Activated CD4-positive, alpha-beta T cell treated with anti-CD3 and anti-CD28 coated beads for 36 hours (primary cell): ENCODE measurements at places on chromosomes 7 and 10.

DNA sequence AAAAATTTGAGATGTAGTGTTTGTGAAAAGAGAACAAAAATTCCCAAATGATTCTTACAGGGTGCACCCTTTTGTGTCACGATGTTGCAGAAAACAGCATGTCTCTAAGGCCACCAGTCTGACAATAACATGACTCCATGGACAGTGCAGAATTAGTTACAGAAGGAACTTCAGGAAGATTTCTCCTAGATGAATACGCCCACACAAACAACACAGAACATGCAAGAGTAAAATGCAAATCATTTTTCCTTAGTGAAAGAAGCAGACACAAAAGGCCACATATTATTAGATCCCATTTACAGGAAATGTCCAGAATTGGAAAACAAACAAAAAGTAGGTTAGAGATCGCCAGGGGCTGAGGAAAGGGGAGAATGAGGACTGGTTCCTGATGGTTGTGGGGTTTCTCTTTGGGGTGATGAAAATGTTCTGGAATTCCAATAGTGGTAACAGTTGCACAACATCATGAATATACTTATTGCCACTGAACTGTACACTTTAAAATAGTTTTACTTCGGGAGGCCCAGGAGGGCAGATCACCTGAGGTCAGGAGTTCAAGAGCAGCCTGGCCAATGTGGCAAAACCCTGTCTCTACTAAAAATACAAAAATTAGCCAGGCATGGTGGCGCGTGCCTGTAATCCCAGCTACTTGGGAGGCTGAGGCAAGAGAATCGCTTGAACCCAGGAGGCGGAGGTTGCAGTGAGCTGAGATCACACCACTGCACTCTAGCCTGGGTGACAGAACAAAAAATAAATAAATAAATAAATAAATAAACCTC, 10.2 kb downstream of the ZC3HAV1 start:
- DNase-seq: no peak

- DNase-seq: no peak
Observed at GRCh38 chr10:116784035-116784434, 41.7 kb upstream of the HSPA12A start.

DNA sequence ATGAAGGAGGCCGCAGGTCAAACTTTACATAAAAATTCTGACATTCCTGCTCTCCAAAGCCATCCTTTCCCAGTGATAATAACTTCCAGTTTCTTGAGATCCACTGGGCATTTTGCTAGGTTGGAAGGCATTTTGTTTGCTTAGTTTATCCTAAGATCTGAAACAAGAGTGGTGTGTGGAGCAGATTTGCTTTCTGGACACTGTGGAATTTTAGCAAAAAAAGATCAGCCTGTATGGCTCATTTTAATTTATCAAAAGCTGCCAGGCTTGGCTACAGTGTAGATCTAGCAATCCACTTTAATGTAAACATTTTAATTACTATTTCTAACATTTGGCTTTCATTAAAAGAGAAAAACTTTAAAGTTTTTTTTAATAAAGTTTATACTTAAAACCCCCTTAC, 124.8 kb downstream of the SAMD9 start:
- no peak for DNase-seq

DNA sequence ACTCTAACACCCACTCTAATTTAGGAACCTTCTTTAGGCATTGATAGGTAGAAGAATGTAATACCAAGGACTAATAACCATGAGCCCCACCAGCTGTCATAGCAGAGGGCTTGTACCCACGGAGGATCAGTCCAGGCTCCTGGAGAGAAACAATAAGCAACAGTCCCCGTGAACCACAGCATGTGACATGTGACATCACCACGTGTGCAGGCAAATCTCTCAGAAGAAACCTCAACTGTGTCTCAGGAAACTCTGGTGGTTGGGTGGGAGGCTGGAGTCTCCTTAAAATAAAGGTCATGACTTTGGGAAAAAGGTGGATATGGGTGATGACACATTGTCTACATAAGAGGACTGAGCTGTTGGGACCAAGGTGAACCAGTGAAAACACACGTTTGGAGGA, 653.9 kb upstream of the FOXK1 start:
- no peak for DNase-seq

- DNase-seq: no peak
Observed at GRCh38 chr10:8045726-8046494, 8.6 kb upstream of the GATA3 start.

DNA sequence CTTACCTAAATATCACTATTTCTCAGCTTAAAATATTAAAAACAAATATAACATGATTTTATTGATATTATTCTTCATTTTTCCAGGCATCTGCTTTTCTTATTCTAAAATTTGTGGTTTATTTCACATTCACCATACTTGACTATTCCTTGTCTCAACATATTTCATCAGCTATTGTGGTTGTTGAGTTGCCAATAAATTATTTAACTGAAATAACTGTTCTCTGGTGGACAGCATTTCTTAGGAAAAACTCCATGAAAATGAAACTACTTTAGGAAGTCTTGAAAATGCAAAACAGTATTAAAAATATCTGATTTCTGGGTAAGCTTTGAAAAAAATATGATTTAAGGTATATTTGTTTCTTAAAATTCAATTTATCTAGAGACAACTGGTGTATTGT, 122.9 kb upstream of the SEMA3A start:
- no peak for DNase-seq

- no peak for DNase-seq
Observed at GRCh38 chr7:101555269-101555920, 73.7 kb downstream of the MYL10 start.

GRCh38 chr10:47276576-47277351, 23.2 kb upstream of the GDF10 start:
- DNase-seq: no peak

DNA sequence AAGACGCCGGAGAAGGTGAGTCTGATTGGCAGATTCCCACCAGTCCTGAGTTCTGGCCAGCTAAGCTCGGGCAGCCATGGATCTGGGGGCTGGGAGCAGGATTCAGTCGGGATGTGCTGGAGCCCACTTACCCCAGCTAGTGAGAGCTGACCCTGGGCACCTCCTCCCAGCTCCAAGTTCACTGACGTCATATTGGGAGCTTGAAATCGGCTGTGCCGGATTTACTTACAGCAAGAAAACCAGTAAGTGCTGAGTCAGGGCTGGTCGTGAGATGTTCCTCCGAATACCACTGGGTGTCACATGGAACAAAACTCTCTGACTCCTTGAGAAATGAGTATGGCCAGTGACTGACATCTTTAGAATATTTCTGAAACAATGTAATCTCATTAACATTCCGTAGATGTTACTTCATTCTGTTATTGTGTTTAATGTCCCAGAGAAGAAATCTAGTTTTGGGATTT, 621.2 kb downstream of the SDK1 start:
- peak; percentile 18 for DNase-seq

GRCh38 chr10:82692458-82692857, 817.5 kb downstream of the NRG3 start:
- DNase-seq: no peak

GRCh38 chr7:115825456-115826115, 205.0 kb downstream of the TFEC start:
- DNase-seq: no peak

DNA sequence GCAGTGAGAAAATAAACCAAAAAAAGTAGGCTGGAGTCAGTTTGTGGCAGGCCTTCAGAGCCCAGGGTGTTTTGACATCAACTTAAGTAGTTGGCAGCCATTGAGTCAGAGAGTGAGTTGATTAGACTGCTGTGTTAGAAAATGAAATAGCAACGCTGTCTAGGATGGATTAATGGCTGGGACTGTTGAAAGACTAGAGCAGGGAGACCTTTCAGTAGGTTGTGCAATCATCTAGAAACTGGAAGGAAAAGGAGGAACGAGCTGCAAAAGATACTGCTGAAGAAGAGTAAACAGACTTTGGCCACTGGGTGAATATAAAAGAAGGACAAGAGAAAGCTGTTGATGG, 28.6 kb upstream of the TRIL start:
- DNase-seq: no peak

DNA sequence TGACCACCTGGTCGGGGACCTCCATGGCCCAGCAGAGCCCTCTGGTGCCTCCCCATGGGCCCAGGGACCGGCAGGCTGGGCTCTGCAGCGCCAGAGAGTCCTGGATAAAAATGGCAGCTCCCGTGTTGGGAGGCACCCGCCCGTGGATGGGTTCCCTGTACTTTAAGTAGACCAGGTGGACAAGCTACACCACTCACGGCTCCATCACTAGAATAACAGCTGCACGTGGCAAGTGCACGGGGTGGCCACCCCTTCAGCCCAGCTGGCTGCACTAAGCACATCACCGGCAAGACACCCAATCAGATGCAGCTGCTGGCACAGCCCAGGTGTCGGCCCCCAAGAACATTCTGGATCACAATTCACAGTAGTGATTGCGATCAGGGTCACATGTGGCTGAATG, 69.8 kb downstream of the DIP2C start:
- DNase-seq: no peak

DNA sequence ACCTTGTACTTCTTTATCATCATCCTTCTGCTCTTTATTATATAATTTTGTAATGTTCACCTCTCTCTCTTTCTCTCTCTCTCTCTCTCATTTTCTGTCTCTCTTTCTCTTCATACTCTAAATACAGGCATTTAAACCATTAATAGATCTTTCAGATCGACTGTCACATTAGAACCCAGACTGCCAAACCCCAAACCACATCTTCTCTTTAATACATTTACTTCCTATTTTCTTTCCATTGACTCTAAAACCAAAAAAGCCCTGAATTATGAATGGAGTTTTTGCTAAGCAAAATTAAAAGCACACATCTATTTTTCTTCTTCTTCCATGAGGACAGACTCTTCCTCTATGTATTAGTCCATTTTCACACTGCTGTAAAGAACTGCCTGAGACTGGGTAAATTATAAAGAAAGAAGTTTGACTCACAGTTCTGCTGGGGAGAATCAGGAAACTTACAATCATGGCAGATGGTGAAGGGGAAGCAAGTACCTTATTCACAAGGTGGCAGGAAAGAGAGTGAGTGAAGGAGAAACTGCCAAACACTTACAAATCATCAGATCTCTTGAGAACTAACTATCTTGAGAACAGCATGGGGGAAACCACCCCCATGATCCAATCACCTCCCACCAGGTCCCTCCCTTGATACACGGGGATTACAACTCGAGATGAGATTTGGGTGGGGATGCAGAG, 272.7 kb upstream of the MGMT start:
- no peak for DNase-seq

DNA sequence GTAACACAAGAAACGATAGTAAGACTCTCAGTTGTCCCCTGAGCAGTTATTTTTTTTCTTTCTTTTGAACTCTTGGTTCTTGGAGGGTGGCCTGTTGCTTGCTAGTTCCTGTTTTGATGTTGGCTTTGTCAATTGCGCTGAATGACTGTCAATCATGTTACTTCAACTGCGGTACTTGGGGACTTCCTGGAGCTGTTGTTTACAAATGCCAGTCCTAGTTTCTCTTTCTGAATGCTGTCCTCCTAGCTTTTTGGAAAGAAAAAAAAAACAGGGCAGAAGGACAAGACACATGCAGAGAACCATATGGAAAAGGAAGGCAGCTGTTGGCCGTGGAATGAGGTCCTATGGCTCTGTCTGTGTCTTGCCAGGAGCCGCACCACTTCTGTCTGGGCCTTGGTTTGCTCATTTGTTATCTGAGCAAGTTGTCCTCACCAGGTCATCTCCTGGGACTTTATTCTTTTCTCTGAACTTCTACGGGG, 7.0 kb upstream of the PDCD4 start:
- peak; percentile 65 for DNase-seq

DNA sequence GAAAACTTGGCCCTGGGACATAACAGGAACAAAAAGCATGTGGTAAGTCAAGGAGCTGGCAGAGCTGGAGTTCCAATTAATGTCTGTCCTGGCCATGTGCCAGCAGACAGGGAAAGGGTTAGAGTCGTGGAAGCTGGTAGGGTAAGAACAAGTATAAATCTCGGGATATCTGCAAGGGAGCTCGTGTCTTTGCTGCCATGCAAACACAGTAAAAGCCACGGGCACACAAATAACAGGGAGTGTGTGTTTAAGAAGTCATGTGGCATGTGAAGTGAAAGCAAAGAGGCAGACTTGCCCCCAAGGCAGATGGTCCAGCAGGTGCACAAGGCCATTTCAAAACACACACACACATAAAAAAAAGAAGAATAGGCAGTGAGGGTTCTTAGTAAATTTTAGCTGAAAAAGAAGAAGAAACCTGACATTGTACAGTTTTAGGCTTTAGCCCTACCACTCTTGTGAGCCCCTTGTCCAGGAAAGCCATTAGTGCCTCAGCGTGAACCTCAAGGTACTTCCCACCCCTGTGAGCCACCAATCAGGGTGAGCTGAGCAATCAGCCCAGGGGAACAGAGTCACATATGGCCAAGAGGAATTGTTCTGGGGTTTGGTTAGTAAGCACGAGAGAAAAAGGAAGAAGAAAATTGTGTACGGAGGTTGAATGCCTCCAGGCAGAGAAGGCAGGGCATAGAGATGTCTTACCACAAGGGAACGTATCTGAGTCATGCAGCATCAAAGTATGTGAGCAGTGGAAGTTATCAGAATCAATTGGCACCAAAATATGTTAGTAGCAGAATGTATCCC, 32.8 kb upstream of the ARHGAP12 start:
- DNase-seq: peak; percentile 25

DNA sequence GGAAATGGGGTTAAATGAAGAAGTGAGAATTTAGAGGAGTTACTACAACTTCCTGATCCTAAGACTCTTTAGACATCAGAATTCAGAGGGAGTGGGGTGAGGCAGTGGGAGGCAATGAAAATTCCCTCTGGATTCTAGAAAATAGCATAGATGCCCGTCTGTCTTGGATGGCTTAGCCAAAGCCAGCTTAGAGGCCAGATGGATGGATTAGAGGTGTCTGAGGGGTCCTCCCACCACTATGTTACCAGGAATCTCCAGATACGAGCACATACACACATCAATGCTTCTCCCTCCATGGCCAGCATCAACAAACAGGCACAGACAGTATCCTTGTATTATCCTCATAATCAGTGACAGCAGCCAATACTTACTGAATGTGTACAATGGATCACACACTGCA, 418.1 kb downstream of the PLXNA4 start:
- no peak for DNase-seq

DNA sequence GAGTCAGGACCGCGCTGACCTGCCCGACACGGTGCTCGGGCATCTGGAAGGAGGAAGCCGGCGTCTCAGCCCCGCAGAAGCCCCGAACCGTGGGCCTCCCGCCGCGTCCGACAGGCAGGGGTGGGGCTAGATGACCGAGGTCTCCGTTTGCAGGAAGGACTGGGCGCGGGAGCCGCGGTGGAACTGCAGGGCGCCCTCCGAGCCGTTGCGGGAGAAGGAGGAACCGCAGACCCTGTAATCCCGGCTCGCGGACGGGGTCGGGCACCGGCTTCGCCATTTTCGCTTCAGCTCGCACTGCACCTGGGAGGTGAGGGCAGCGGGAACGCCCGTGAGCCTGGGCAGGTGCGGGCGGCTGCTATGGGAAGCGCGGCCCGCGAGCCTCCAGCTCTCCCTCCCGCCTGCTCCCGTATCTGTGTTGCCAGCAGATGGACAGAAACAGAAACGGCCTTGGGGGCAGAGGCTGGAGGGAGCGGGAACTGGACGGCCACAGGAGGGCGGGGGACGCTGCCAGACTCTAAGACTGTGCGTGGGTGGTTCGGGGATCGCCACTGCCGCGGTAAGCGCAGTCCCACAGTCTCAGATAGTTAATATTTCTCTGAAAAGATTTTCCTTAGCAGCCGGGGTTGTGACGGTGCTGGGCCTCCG, 114.1 kb downstream of the VIPR2 start:
- DNase-seq: peak; percentile 46

GRCh38 chr10:32105782-32106382, 49.7 kb upstream of the KIF5B start:
- no peak for DNase-seq

GRCh38 chr10:100061401-100061800, 20.3 kb downstream of the CPN1 start:
- no peak for DNase-seq

- DNase-seq: no peak
Observed at GRCh38 chr10:96789571-96790108, 42.5 kb upstream of the LCOR start.
